ENCODE measurements at places on chromosomes 3 and 15. TPM values are rescaled to one million over a fixed set of nuclear protein-coding genes. Genes with fewer than 3 reads are reported as not detected.

DNA sequence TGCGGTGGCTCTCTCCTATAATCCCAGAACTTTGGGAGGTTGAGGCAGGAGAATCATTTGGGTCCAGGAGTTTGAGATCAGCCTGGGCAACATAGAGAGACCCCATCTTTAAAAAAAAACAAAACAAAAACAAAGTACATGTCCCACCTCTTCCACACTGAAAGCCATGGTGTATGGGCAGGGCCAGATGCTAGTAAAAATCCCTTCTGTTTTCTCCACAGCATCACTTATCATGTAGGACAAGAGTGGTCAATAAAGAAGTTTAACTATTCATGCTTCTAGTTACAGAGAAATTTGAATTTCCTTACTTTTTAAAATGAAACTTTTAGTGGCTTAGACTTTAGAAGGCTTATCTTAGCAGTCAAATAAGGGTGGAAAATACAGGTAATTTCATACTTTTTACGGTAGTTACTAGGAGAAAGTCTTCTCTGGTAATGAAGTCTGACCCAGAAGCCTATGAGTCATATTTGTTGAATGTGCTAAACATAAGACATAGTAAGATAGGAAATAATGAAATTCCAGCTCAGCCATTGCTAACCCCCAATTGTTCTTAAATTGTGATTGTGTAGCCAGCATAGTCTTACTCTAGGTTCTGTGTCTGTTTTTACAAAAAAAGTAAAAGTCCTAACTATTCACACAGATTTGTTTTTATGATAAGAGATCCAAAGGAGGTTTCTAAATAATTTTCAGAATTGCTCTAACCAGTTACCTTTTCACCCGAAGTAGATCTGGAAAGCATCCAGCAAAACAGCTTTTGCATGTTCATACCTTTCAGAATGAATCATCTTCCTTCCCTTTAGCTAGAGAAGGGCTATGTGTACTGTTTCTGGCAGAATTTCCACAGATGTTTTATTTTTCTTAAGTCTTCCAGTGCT is 16.4 kb upstream of the ZNF609 start:
- no peak for DNase-seq

DNA sequence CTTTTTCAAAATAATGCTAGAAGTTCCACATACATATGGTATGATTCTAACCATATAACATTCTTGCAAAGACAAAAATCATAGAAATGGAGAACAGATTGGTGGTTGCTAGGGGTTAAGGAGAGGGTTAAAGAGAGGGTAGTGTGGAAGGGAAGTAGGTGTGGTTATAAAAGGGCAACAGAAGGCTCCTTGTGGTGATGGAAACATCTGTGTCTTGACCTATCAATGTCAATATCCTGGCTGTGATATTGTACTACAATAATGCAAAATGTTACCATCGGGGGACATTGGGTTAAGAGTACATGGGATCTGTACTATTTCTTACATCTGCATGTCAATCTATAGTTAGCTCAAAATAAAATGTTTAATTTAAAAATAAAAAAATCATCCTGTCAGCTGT is 67.8 kb upstream of the FSIP1 start:
- DNase-seq: no peak

DNA sequence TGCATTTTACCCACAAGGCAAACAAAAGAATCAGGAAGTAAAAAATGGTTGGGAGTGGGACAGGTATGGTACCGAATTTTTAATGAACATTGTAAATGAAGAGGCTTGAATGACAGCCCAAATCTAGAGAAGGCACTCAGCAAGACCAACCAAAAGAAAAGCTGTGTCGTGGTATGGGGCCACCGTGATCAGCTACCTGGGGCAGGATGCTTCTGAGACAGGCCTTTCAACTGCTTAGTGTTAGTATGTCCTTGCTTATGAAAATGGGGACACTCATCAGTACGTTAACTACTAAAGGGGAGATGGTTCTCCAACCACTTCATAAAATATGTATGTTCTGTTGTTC is 228.7 kb upstream of the ST8SIA2 start:
- no peak for DNase-seq

GRCh38 chr15:56613811-56614210 is 119.5 kb downstream of the ZNF280D start:
- DNase-seq: no peak

GRCh38 chr3:41448396-41448795 is 249.1 kb downstream of the CTNNB1 start:
- no peak for DNase-seq

Gene ENTPD3
- not detected for total RNA-seq

DNA sequence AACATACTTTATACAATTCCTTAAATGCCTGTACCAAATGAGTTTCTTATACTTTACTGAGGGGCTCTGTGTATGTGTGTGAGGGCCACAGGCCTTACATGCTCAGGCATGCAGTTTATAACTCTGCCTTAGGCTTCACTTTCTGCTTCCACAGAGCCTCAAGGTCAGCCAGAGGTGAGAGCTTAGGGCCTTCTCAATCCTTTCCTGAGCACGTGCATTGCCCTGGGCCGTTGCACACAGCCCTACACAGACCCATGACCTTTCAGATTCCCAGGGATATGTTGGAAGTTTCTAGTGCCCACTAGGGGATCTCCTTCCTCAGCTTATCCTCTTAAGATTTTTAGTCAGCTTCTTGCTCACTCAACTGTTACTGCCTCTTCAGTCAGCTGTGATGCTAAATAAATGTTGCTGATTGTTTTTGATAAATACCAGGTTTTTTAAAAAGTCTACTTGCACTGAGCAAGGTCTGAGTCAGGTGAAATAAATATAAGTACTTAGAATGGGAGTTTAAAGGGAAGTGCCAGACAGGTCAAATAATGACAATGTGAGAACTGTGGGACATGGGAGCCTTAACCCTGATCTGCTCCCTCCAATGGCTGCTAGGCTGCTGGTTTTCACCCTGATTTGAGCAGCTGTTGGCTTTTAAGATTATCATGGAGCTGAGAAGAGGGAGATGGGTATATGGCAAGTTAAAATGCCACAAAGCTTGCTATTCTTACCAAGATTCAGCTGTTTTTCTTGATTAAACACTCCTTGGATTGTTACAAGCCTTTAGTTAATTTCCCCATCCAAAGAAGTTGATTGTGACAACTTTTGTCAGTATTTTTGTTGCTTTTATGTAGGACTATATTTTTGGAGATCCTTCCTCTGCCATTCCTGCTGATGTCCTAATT is 169.5 kb downstream of the PLD1 start:
- no peak for DNase-seq

DNA sequence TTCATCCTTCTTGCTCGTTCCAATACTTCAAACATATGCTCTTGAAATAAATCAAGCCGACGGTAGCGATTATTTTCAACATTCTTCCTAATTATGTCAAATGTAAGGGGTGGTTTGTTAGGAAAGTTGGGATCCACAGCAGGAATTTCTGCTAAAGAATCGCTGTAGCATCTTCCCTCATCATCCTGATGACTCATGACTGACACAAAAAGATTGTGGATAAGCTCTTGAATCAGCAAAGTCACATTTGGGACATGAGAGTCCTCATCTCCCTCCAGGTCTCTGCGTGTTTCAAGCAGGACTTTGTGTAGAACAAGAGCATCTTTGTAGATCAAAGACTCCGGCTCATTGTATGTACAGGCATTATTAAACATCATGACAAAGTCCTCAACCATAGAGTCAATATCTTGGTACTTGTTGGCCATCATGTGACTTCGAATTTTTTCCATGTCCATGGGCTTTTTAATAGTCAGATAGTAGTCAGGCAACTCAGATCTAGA is 73.0 kb downstream of the UQCC5 start:
- DNase-seq: no peak

Gene STRA6
- 1.3 TPM for total RNA-seq

- no peak for DNase-seq
These were observed 47.4 kb upstream of the P3H2 start for GRCh38 chr3:190167936-190168680.

Gene ST3GAL6
- total RNA-seq: 0.12 TPM

GRCh38 chr3:47042231-47042791 is 62.8 kb downstream of the NBEAL2 start:
- DNase-seq: no peak

Gene COLQ
- total RNA-seq: 4.7 TPM

Gene GNAT1
- not detected for total RNA-seq

Gene RGMA
- 0.28 TPM for total RNA-seq

DNA sequence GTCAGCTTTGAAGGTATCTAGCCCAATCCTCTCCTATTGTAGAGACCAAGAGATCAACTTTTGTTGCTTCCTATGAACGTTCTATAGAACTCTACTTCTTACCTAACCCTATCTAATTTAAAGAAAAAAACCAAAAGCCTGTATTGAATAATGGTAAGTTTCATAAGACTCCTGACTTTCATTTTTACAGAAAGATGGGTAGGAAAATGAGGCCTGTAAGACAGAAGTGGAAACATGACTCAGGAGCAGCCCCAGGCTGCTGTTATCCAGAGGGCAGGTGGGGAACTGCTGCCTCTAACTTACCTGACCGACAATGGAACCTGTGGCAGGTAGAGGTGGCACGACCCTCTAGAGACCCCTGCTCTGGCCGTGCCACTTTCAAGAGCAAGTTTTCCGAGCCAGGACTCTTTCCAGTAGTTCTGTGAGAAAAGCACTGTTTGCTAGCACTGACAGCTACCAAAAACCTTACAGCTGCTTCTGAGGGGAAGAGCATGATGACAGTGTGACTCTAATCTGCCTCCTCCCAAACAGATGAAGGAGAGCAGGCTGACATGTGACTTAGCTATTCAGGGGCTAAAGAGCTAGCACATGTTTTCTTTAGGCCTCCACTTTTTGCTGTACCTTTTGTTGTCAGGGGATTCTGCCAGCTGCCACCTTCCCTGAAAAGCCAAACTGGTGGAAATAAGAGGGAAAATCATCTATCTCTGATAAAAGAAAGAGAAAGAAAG is 17.5 kb downstream of the POPDC2 start:
- no peak for DNase-seq

DNA sequence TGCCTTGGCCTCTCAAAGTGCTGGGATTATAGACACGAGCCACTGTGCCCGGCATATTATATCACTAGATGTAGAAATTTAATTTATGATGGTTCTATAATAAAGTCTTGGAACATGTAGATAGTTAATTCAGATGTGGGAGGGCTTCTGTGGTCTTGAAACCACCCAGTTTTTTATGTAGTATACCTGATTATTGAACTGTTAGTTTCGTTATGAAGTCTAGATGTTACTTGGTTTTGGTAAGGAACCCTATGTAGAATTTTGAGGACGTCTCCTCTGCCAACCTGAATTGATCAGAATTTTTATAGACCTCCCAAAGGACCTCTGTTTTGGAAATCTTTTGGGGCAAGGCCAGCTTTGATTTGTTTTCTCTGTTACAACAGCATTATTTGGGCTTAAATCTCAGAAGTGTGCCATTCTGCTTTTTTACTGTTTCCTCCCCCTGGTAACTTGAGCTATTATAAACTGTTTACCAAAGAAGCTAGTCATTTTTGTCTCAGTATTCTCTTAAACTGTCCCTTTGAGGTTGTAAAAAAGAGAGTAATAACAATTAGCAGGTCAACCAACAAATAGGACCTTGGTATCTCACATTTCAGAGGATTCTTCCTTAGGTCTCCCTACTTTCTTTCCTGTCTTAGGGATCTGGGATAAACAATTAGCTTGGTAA is 20.8 kb downstream of the AKAP13 start:
- no peak for DNase-seq

DNA sequence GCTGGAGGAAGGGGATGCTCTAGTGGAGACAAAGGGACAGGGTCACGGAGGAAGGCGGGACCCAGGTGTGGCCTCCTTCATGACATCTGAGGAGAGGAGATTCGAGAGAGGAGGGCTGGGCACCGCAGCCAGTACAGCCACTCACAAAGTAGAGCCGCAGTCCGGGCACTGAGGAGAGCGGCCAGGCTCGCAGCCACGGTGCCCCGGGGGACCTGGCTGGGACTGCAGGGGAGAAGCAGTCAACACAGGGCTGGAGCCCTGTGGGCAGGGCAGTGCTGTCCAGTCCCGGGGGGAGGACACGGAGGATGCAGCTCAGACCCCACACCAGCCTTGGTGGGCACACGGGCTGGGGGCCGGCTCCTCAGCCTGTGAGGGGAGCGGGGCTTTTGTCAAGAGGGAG is 40.3 kb downstream of the HMCES start:
- DNase-seq: no peak

Gene ZNF660
- 0.30 TPM for total RNA-seq

DNA sequence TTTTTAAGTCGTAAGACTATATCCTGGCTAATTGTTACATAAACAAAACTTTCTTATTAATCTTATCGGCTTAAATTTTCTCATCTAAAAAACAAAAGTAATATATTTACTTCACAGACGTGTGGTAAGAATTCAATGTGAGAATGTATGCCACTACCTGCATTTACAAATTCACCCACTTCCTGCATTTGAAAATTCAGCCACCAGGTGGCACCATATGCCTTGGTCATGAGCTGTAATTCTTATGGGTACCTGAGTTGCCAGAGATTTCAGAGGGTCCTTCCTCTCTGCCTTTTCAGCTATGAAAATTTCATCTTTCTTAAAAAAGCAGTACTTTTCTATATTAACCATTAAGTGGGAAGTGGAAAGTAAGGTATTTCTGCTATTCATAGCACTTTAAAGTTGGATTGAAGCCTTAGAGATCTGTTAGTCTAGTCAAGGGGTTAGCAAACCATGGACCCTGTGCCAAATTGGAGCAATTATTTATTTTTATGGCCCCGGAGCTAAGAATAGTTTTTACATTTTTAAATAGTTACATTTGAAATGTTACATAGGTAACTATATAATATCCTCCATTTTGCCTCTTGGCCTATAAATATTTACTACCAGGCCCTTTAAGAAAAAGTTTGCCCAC is 127.8 kb downstream of the HCN4 start:
- DNase-seq: peak; percentile 85

Data from activated CD8-positive, alpha-beta memory T cell treated with anti-CD3 and anti-CD28 coated beads, Interleukin-2, amount 10 ng/mL, durations not matched to agents 7 days and 5 days (primary cell).